Vagina (tissue), 2 donors: ENCODE measurements at places on chromosomes 11 and 22. TPM values are rescaled to one million over a fixed set of nuclear protein-coding genes. Genes with fewer than 3 reads are reported as not detected.

ZNF143 gene
- total RNA-seq, result 36.6 TPM

CBX7 gene
- total RNA-seq, result 98.0 TPM

JHY gene
- 7.6 TPM for total RNA-seq

DNA sequence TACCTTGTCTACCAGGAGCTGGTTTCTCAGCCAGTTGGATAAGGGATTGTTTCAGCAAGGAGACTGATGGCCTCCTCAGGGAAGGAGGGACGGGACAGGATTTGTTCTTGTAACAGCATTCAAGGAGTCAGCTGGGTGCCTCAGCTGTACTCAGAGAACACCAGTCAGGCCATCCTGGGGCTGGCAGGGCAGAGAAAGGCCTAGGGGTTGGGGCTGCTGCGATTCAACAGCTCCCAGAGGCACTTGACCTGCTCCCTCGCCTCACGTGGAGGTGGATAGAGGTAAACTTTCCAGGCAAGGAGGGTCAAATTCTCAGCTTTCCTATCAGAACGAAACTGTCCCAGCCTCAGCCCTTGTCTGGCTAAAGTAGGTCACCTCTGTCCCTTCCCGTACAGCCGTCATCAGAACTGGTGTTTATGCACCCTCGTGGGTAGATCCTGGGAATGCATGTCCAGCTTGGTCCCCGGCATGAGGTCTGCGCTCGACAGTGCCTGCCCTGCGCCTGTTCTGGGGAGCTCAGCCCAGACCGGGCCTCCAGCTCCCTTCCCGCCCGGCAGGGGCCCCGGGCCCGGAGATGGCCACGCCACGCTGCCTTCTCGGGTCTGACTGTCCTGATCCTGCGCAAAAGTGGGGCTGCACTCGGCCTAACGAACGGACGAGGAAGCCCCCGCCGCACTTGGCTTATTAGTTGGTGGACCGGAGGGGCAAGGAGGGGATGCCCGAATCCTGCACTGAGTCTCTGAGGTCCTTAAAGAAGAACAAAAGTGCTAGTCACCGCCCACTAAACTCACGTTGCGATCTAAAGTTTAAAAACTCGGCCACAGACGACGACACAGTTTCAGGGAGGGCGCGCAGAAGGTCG, 762 bp upstream of the CCDC134 start:
- no peaks in the 10 kb centered on the region for H3K27me3 ChIP-seq
- DNase-seq, result no peak
- H3K27ac ChIP-seq, result peak overlapping the region; percentile 88
- H3K4me1 ChIP-seq, result peaks cover 23% of the 10 kb centered on the region

GRCh38 chr11:110287537-110287936, 8.9 kb downstream of the RDX start:
- H3K27ac ChIP-seq, result no peak overlapping the region
- H3K4me3 ChIP-seq, result no peak overlapping the region
- peaks cover 49% of the 10 kb centered on the region for H3K4me1 ChIP-seq
- no peaks in the 10 kb centered on the region for H3K27me3 ChIP-seq
- H3K36me3 ChIP-seq, result no peaks in the 10 kb centered on the region

DNA sequence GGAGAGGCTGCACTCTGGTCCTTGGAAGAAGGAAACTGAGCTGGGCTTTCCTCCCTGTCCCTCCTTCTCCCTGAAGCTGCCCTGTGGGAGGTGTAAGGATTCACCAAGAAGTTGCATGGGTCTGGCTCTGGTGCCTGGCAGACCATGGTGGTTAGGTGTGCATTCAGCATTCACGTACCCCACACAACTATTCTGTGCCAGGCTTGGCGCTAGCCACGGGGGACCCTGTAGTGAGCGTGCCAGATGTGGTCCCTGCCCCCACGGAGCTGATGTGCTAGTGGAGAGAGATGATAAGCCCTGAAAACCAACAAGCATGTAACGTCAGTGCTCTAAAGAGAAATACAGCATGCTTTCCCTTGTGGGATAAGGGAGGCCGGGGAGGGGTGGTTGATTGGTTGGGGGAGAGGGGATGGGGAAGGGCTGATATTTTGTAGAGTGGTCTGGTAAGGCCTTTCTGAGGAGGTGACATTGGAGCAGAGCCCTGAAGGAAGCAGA, 48.9 kb downstream of the CD82 start:
- DNase-seq, result no peak
- no peak overlapping the region for H3K27ac ChIP-seq
- no peaks in the 10 kb centered on the region for H3K4me1 ChIP-seq
- H3K27me3 ChIP-seq, result no peaks in the 10 kb centered on the region
- peaks cover 10% of the 10 kb centered on the region for H3K36me3 ChIP-seq

- DNase-seq, result no peak
- no peak overlapping the region for H3K4me3 ChIP-seq
- H3K27ac ChIP-seq, result no peak overlapping the region
Measured at GRCh38 chr11:8357891-8358566, 94.4 kb upstream of the LMO1 start.

- H3K27ac ChIP-seq, result no peak overlapping the region
- H3K4me1 ChIP-seq, result no peaks in the 10 kb centered on the region
- DNase-seq, result no peak
- no peaks in the 10 kb centered on the region for H3K36me3 ChIP-seq
- no peak overlapping the region for H3K4me3 ChIP-seq
- no peaks in the 10 kb centered on the region for H3K27me3 ChIP-seq
Measured at GRCh38 chr11:108818971-108819370, 154.1 kb downstream of the DDX10 start.
